Stimulated activated CD8-positive, alpha-beta memory T cell treated with anti-CD3 and anti-CD28 coated beads, Interleukin-15, amount 100 ng/mL, for 4 hours (primary cell): ENCODE measurements at places on chromosomes 6 and 20.

- DNase-seq, result no peak
Measured at GRCh38 chr6:26223228-26223627, 136.0 kb downstream of the HFE start.

GRCh38 chr6:168563656-168564055 is 122.7 kb downstream of the SMOC2 start:
- no peak for DNase-seq

DNA sequence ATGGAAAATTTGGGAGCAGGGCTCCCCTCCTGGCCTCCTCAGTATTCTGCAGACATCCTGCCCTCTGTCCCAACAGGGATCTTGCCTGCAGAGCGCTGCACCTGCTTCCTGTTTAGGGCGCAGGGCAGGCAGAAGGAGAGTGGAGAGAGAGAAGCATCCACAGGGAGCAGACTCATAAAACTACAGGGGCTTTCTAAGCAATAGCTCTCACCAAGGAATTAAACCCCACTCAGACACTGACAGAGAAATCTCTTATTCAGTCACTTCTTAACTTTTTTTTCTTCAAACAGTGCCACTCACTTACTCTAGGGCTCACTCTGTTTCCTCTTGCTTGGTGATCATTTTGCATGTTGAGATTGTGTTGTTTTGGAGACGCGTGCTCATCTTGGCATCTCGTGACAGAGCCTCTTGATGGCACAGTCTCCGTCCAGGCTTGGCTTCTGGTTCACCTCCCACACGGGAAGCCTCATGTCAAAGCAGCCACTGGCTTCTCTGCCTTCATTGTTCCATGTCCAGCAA is 153.1 kb upstream of the INSM1 start:
- DNase-seq, result no peak

DNA sequence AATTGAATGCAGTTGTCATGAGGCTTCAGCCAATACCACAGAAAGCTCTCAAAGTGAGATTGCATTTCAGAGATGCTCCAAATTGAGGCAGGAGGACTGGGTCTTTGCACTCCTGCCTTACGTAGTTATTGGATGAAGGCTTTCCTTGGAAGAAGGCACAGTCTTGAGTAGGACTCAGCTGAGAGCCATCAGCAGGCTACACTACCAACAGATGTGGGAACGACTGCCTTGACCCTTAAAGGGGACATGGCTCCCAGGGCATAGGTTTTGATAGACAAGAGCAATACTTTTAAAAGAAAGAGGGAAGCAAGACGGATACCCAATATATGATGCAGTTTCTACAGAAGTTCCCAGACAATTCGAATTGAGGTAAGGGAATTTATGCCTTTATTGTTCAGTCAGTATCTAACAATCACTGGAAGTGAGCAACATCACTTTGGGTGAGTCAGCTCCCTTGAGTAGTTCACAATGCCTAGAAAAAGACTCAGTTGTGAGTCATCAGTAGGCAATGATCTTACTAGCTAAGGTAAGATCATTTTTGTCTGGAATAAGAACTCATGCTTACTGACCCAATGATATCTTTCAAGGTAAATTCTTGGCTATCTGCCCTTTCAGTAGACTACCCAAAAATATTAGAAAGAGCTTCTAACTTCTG is 390.8 kb downstream of the GJA1 start:
- no peak for DNase-seq

GRCh38 chr6:46749731-46750130 is 3.0 kb downstream of the ANKRD66 start:
- no peak for DNase-seq

- no peak for DNase-seq
Measured at GRCh38 chr6:82416346-82416745, 52.7 kb downstream of the TPBG start.

DNA sequence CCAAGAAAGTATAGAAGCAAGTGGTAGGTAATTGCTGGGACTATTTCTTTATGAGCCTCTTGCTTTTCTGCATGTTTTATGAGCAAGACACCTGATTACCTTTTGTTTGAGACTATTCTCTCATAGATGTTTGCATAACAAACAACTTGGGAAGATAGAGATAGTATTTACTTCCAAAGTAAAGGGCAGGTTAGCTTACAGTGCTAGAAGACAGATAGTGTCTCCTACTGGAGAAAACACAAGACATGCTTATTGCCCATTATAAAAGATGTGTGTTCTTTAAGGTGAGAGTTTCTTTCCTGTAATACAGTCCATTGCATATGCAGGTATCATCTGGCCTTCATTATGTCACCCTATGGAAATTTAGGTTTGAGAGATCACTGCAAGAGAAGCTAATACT is 174.2 kb upstream of the FUT9 start:
- no peak for DNase-seq

DNA sequence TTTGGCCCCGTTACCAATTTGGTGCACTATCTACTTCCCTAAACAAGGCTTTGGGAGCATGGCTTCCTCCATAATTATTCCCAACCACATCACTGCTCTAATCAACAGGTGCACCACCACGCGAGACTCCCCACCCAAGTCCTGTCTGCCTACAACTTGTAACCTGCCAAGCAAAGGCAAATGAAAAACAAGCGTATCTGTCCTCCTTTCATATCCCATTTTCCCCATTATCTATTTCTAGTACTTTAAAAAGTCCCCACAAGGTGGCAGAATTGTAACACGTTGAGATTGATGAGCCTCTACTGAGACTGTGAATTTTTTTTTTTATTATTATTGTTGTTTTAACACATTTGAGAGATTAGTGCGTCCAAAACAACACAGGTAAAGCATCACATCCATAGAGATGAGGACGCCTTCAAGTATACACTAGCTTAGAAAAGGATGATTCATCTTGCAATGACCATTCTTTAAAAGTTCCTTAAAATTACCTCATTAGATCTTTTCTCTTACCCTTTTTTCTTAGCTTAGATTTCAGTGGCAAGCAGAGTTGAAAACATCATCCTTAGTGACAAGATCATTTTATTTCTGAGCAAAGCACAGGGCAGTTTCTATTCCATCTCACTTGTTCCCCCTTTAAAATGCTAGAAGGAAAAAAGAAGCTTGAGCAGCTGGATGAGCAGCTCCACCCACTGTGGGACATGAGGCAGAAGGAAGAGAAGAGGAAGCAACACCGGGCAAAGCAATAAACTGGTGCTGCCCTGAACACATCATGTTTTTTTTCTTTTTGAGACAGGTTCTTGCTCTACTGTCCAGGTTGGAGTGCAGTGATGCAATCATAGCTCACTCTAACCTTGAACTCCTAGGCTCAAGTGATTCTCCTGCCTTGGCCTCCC is 210.8 kb downstream of the ARHGAP18 start:
- no peak for DNase-seq

DNA sequence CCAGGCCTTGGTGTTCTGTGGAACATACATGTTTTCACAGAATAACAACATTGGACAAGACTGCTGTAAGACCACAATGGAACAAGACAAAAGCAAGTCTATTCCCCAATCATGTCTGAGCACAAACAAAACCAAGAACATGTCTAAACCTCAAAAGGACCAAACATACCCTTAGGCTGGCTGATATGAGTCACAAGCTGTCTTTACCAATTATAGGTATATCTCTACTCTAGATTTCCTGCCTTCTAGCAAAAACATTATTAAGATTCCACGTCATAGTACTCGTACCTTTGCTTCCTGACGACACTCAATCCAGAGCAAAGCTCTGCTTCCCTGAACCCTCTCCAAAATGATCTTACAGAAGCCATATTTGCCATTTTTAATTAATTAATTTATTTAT is 15.4 kb upstream of the L3MBTL1 start:
- no peak for DNase-seq

DNA sequence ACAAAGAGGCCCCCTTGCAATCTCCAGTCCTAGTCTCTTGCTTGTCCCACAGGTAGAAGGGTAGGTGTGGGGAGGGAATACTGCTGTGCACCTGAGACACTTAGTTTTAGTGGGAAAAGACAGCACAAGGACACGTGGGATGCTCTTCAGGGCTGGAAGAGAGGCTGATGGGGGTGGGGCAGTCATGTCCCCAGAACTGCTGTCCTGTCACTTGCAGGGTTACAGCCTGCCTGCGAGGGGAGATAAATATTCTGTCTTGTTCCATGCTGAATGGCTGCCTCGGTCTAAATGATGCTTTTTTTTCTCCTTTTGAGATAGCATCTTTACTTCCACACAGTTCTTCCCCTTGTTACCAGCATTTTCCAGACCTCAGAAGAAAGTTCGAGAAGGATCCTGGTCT is 106.2 kb downstream of the SLC24A3 start:
- no peak for DNase-seq

DNA sequence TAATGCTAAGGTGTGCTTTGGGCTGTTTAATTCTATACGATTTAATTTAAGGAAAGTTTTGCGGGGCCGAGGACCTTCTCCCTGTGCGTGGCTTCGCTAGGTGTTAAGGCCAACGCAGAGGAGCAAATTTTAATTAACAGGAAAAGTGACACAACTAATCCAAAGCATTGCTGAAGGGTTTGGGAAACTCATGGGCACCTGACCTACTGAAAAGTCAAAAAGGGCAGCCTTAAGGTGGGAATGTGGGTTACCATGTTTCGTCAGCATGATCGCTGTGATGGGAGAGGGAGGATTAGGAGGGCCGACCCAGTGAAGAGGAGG is 415 bp upstream of the CUL9 start:
- DNase-seq, result no peak

DNA sequence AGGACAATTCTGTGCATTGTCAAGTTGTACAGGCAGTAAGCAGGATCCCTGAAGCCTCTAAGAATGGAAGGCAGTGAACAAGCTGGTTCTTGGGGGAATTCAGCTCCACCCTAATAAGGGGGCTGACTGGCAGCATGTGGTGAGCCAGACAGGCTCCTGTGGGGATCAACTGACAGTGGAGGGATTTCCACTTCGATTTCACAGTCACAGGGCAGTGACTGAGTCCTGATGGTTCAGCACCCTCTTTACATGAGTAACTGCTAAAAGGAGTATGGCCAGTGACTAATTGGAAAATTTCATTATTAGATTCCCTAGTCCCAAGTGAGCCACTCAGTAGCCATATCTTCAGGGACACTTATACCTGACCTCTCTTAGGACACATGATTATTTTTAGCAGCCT is 78.4 kb downstream of the NDUFAF5 start:
- DNase-seq, result no peak

DNA sequence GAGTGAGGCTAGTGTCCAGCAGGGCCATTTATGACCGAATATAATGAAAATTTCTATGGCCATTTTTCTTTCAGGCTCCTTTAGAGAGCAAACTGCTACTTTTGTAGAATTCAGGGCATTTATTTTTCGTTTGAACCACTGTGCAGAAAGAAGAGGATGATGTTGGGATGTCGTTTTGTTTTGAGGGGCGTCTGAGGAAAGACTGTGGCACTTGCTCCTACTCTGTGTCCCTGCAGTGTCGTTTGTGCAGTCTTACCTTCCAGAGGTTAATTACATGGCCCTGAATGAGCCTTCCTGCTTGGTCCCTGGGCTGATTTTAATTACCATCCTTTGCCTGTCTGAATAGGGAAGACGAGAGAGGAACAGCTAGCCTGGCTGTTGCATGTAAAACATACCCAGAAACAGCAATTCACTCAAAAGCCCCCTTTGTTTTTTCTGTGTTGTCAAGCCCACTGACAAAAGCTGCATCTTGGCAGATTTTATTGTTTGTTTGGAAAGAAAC is 65.3 kb downstream of the CTNNBL1 start:
- no peak for DNase-seq

- no peak for DNase-seq
Measured at GRCh38 chr6:44685213-44685612, 297.7 kb downstream of the CDC5L start.

DNA sequence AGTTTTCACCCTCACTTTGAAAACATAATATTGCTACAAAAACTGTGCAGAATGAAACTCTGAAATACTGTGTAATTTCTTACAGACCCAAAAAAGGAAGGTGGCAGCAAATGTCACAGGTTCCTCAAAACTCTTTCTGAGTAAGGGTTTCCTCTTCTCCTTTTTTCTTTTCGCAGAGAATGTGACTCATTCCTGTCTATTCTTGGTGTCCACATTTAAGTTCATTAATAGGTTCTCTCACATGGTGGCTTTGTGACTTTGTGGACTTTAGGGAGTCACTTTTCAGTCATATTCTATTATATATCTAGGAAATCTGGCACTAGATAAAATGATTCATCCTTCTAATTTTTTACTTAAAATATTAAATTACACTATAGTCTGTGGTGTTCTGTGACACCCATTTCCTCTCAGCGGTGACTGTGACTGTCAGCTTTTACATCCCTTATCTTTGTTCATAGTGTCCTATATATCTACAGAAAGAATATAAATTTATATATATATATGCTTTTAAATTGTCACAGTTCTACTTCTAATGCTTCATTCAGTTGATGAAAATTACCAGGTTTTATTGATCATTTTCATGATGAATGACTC is 126.8 kb upstream of the HCRTR2 start:
- DNase-seq, result no peak

DNA sequence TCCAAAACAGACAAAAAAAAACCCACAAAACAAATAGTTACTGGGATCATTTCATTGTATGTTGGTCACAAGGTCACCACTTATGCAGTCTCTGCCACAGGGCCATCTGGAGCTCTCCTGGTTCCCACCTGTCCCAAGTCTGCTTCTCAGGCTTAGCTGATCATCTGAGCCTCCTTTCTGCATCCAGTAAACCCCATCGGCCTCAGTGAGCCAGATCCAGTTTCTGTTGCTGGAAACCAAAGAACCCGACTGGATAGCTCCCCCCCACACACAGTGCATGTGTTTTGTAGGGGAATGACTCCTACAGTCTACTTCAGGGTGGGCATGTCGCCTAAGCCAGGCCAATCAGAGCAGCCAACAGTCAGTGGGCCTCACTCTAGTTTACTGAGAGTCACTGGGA is 233.3 kb downstream of the PREX1 start:
- DNase-seq, result no peak

GRCh38 chr6:11744753-11745152 is 33.9 kb downstream of the ADTRP start:
- DNase-seq, result no peak

- DNase-seq, result no peak
Measured at GRCh38 chr6:1714654-1715053, 104.9 kb downstream of the FOXC1 start.

GRCh38 chr6:159493231-159493897 is 199.7 kb downstream of the SOD2 start:
- no peak for DNase-seq

DNA sequence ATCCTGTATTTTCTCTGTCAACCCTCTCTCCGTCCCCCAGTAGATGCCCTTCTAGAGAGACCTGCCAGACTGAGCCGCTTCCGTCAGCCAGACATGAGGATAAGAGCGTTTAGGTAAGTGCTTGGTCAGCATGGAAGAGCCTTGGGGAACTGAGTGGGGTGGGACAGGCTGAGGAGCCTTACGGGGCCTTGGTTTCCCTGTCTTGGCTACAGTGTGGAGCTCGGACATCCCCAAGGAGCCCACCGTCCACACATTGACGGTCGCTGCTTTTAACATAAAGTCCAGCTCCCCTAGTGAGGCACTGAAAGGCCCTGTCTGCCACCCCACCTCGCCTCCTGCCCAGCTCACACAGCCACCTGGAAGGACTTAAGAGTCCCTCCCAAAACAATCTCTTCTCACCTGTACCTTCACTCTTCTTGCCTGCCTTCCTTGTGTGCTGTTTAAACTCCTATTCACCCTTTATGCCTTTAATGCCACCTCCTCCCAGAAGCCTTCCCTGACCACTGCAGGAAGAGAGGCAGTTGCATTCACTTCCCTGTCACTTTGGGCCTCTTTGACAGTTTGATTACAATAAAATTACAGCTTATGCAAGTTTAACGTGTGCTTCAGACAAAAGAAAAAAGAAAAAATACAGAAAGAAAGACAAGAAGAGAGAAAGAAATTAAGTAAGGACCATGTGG is 42.3 kb downstream of the PDYN start:
- DNase-seq, result no peak
